CD8-positive, alpha-beta memory T cell (primary cell): ENCODE measurements at places on chromosomes 2 and 18. TPM values are rescaled to one million over a fixed set of nuclear protein-coding genes. Genes with fewer than 3 reads are reported as not detected.
A peak's percentile ranks its signal among the peaks of the same experiment; 100 is the strongest.

- DNase-seq: no peak
Observed at GRCh38 chr2:187949859-187950258, 341.8 kb upstream of the GULP1 start.

GRCh38 chr2:186950694-186951093 lies 101.7 kb upstream of the ZSWIM2 start:
- DNase-seq: no peak

- no peak for DNase-seq
Observed at GRCh38 chr2:1752751-1753150, 8.4 kb upstream of the PXDN start.

DNA sequence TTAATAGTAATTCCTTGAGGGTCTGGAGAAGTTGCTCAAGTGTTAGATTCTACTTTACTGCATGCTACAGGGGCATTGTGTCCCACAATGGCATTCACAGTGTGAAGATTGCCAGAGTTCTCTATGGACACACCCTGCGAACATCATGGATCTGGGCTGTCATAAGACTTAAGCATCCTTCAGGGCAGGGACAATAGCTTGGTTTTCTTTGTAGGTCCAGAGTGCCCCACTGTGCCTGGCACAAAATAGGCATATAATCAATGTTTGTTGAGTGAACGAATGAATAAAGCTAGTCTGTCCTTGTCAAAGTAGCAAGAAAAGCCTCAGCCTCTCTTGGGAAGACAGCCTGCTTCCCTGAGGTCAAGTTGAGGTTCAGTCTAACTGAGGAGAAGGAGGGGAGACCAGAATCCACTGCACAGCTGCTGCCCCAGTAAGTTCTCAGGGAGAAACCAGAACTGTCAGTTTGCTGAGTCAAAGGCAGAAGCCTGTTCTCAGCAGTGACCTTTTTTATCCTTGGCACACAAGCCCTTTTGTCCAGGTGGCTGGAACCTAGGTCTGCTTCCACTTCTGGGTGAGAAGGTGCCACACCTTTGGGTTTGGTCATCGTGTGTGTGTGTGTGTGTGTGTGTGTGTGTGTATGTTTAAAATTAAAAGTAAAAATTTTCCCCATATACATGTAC lies 15.0 kb downstream of the INPP4A start:
- no peak for DNase-seq

GRCh38 chr2:11203480-11203879 lies 48.2 kb downstream of the SLC66A3 start:
- no peak for DNase-seq

Gene LHCGR
- not detected for total RNA-seq

Gene MC5R
- total RNA-seq: not detected

GRCh38 chr2:42340938-42341636 lies 19.9 kb downstream of the COX7A2L start:
- no peak for DNase-seq

GRCh38 chr2:181352158-181352557 lies 105.0 kb upstream of the ITGA4 start:
- no peak for DNase-seq

Gene ITGB1BP1
- total RNA-seq: 195 TPM

DNA sequence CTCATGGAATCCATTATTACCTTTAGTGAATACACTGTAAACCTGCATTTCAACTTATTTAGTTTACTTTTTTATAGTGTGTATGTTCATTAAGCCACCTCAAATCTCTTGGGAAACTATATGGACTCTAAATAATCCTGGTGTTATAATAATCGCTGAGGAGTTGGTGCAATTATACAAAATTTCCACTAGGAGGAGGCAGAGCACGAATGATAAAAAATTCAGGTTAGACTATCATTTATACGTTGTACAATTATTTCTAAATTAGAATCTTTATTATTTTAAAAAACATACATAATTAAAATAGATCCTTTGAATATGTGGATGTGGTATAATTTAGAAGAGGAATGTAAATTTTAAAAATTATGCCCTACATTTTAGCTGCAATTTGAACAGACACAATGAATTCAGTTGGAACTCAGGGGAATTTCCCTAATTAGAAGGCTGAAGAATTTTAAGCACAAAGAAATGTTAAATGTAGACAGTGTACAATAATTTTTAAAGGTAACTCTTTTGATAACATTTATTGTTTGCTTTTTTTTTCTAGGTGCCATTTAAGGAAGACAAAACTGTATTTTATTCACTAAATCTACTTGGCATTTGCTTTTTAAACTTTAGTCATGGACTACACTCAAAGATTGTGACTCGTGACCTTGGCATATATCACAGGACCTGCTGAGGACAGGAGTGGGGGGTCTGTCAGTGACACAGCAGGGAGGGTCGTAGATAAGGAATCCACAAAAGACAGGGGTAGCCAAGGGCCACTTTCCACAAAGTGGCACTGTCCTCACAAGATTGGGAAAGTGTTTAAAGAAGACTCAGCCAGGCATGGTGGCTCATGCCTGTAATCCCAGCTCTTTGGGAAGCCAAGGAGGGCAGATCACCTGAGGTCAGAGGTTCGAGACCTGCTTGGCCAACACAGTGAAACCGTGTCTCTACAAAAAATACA lies 45.5 kb downstream of the RAB12 start:
- no peak for DNase-seq

GRCh38 chr2:23586741-23587306 lies 201.8 kb downstream of the KLHL29 start:
- no peak for DNase-seq

DNA sequence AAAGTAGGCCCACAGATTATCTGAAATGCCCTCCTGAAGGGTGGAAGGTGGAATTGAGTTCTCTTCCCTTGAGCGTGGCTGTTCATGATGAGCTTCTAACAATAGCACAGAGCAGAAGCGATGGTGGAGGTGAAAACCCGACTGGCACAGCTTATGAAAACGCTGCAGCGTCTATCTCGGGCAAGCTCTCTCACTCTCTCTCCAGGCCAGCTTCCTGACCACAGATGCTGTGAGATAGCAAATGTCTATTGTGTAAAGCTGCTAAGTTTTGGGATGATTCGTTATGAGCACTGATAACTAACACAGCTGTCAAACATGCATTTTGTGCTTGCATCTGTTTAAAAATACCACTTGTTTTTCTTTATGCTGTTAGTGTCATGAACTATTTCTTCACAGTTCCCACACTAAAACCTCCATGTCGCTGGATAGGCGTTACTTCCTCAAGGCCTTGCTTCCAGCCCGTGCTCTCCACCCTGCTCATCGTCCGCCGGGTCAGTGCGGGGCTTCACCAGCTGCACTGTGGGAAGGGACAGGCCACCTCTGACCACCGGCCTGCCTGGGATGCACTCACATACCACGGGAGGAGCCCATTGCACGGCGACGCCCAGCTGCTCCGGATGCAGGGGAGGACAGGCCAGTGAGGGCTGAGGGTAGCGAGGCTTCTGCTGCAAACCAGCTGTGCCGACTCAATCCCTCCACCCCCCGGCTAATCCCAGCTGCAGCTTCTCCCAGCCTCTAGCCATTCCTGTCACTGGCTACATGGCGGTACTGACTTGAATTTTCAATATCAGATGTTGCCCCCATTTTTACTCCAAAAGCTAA lies 60.0 kb upstream of the OTOS start:
- DNase-seq: no peak

- peak; percentile 4 for DNase-seq
Observed at GRCh38 chr18:69469444-69469919, 68.8 kb downstream of the DOK6 start.

- DNase-seq: no peak
Observed at GRCh38 chr18:71899707-71900472, 644.3 kb downstream of the CBLN2 start.

Gene RESP18
- total RNA-seq: not detected

GRCh38 chr2:25230198-25230947 lies 62.0 kb upstream of the POMC start:
- DNase-seq: no peak

Gene SERPINB7
- not detected for total RNA-seq

GRCh38 chr18:49563701-49564517 lies 2.1 kb downstream of the LIPG start:
- no peak for DNase-seq

GRCh38 chr2:98541489-98541888 lies 66.8 kb downstream of the COA5 start:
- no peak for DNase-seq

DNA sequence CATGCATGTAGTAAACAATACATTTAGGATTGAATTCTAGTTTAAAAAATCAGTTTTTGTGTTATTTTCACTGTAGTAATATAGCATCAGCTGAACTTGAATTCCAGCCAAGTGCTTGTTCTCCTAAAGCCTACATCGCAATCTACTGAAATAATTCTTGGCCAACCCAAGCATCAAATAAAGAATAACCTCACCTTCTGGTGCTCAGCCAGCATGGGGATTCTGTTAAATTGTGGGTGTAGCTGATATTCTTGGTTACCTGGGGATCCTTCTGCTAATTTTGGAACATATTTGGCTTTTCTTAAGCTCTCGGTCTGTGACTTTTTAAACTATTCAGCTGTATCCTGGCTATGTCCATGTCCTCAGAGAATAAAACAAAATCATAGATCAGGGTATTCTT lies 248.8 kb downstream of the NRXN1 start:
- DNase-seq: no peak

DNA sequence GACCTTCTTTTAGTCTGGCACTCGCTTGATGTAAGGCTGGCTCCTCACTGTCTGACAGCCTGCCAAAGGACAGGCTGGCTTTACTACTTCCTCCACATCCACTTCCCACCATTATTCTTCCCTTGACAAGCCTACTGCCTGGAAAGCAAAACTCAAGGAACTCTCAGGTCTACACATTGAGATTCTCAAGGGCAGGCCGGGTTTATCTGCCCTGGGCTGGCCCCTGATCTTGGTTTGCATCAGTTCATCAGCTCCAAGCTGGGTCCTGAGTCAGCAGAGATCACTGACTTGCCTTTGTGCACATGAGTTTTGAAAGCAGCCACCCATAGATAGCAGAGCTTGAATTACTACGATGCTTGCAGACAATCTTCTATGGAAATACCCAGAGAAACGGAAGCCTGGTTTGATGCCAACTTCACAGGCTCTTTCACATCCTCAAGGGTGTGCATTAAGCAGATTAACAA lies 53.9 kb downstream of the KCTD18 start:
- DNase-seq: no peak

- no peak for DNase-seq
Observed at GRCh38 chr2:232482301-232483238, 5.1 kb downstream of the ECEL1 start.

Gene MITD1
- total RNA-seq: 58.7 TPM

Gene COMMD1
- 41.2 TPM for total RNA-seq

- no peak for DNase-seq
Observed at GRCh38 chr2:221439761-221440479, 132.2 kb downstream of the EPHA4 start.

GRCh38 chr2:236997069-236997715 lies 88.5 kb upstream of the COPS8 start:
- DNase-seq: no peak

Gene RAPGEF4
- total RNA-seq: not detected

Gene HOXD4
- not detected for total RNA-seq

DNA sequence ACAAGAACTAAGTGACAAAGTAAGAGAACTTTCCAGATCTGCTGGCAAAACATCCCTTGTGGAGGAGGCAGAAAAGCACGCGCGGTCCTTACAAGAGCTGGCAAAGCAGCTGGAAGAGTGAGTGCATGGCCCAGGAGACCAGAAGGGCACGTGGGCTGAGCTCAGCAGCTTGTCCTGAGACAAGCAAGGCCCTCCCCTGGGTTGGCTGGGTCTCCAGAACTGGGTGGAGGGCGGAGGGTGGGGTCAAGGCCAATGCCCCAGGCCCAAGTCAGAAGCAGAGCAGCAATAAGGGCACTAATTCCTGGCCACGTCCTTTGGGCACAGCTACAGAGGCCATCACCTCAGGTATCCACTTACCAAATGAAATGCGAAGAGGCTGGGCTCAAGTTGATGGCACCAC lies 110.6 kb upstream of the TTC39C start:
- no peak for DNase-seq
